ENCODE measurements at places on chromosomes 1 and 21. TPM values are rescaled to one million over a fixed set of nuclear protein-coding genes. Genes with fewer than 3 reads are reported as not detected.

DNA sequence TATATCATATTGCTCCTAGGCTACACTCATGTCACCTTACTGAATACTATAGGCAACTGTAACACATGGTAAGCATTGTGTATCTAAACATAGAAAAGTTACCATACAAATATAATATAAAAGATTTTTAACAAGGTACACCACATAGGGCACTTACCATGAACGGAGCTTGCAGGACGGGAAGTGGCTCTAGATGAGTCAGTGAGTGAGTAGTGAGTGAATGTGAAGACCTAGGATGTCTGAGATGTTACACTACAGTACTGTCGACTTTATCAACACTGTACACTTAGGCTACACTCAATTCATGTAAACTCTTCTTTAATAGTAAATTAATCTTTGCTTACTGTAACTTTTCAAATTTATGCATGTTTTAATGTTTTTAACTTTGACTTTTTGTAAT is 81.0 kb upstream of the PLD5 start:
- H3K4me1 ChIP-seq = no peaks in the 10 kb centered on the region
- no peak overlapping the region for H3K4me3 ChIP-seq
- DNase-seq = no peak
- H3K27me3 ChIP-seq = peaks cover 2% of the 10 kb centered on the region
- no peaks in the 10 kb centered on the region for H3K36me3 ChIP-seq

DNA sequence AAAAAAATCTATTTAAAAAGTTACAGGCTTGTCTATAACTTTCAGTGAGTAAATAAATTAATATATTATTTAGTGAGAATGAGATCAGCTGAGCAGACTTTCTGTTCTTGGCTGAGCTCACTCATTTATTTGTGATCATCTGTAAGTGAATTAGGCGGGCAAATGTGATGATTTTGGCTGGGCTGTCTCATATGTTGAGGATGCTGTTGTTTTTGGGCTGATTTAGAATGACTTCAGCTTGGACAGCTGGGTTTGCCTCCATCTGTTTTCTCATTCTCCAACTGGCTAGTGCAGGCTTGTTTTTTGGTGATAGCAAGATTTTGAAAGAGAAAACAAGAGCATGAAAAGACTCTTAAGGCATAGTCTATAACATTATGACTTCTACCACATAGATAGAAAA is 475.8 kb upstream of the OLFM3 start:
- H3K4me1 ChIP-seq = peaks cover 7% of the 10 kb centered on the region
- DNase-seq = no peak
- no peaks in the 10 kb centered on the region for H3K27me3 ChIP-seq

GRCh38 chr1:98268316-98268715 is 347.5 kb upstream of the DPYD start:
- peaks cover 11% of the 10 kb centered on the region for H3K36me3 ChIP-seq
- no peaks in the 10 kb centered on the region for H3K27me3 ChIP-seq
- H3K27ac ChIP-seq = no peak overlapping the region
- H3K4me3 ChIP-seq = no peak overlapping the region
- peaks cover 25% of the 10 kb centered on the region for H3K4me1 ChIP-seq
- DNase-seq = no peak

DNA sequence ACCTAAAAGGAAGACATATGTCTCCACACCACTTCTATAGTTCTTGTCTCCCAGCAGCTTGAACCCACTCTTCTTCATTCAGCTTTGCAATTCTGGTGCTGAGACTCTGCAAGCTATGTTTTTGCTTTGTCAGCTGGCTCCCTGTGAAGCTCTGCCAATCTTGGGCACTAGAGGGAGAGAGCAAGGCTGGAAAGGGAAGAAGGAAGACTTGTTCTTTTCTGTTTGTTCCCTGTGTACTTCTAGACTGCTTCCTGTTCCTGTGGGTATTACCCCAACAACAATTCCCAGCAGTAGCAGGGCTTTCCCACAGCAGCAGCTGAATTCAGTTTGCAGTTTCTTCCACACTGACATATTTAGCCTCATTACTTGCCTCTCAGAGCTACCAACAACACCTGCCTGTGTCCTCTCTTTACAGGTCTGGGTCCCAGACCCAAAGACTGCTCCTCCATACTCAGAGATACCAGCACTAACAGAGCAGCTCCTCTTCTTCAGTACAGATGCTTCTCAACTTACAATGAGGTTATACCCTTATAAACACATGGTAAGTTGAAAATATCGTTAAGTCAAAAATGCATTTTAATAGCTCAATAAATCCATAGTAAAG is 275.2 kb upstream of the NEGR1 start:
- H3K4me3 ChIP-seq = no peak overlapping the region
- no peaks in the 10 kb centered on the region for H3K27me3 ChIP-seq
- H3K27ac ChIP-seq = no peak overlapping the region
- H3K4me1 ChIP-seq = peaks cover 13% of the 10 kb centered on the region

- no peak overlapping the region for H3K27ac ChIP-seq
- H3K27me3 ChIP-seq = peaks cover 6% of the 10 kb centered on the region
- peak; percentile 77 for DNase-seq
Observed at GRCh38 chr1:228860911-228861831, 125.9 kb downstream of the RHOU start.

DNA sequence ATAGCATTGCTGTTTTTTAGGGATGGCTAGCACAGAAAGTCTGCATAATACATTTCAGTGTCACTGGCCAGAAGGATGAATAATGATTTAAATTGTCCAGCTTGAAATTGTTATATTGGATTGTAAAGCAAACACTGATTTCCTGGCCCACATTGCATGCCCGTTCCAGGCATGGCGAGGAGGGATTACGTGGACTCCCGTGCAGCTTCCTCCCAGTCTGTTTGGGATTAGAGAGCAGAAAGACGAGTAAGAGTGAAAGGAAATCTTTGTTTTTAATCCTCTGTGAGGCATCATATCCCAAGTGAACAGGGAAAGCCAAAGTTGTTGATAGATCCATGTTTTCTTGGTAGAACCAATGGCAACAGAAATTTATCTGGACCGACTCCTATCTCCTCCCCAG is 8.4 kb downstream of the TRIM58 start:
- no peaks in the 10 kb centered on the region for H3K27me3 ChIP-seq
- DNase-seq = no peak
- H3K4me3 ChIP-seq = peak overlapping the region; percentile 68

- H3K4me3 ChIP-seq = no peak overlapping the region
- H3K27me3 ChIP-seq = no peaks in the 10 kb centered on the region
- H3K4me1 ChIP-seq = no peaks in the 10 kb centered on the region
- no peak overlapping the region for H3K27ac ChIP-seq
- H3K36me3 ChIP-seq = no peaks in the 10 kb centered on the region
Observed at GRCh38 chr1:36882536-36883285, 151.6 kb downstream of the GRIK3 start.

- no peak overlapping the region for H3K4me3 ChIP-seq
- H3K27me3 ChIP-seq = no peaks in the 10 kb centered on the region
- peak; percentile 44 for DNase-seq
Observed at GRCh38 chr1:225877580-225877979, 4.6 kb downstream of the TMEM63A start.

LINGO4 gene
- total RNA-seq = not detected

OR6K3 gene
- total RNA-seq = not detected

OR2C3 gene
- total RNA-seq = not detected

Data from HFFc6 (cell line).